Activated naive CD4-positive, alpha-beta T cell treated with anti-CD3 and anti-CD28 coated beads for 36 hours (primary cell): ENCODE measurements at places on chromosomes 6 and 20.

DNA sequence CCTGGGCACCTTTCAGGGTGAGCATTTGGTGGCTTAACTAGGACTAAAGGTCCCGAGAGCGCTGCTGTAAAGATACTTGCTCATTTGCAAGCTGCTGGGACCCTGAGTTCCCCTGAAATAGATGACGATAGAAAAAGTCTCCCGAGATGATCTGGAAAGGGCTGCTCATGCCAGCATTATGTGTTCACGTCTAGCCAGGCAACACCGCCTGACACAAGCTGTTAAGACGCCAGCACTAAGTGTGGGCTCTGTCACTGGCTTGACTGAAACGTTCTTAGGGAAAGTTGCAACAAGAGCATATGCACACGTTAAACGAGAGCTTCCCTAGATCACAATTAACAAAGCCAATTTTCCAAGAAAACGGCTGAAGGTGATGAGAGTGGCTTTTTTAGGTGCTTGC lies 113.7 kb downstream of the SLC23A2 start:
- no peak for DNase-seq

DNA sequence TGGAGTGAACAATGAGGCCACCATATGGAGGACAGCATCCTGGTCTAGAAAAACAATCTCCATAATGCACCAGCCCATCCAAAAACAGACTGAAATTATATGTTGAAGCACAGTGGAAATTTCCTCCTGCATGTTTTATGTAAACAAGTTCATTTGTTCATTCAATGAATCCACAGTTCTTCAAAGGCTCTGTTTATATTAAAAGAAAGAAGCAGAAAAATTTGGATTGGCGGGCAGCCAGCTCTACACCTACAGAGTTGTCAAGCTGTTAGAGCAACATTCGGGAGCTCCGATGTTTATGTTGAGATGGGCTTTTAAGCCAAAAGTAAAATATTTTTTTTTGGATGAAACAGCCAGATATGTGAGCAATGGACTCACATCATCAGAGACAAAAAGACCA lies 395.3 kb upstream of the SULF2 start:
- no peak for DNase-seq

- DNase-seq, result no peak
Measured at GRCh38 chr20:4951299-4951698, 50.0 kb downstream of the SLC23A2 start.

DNA sequence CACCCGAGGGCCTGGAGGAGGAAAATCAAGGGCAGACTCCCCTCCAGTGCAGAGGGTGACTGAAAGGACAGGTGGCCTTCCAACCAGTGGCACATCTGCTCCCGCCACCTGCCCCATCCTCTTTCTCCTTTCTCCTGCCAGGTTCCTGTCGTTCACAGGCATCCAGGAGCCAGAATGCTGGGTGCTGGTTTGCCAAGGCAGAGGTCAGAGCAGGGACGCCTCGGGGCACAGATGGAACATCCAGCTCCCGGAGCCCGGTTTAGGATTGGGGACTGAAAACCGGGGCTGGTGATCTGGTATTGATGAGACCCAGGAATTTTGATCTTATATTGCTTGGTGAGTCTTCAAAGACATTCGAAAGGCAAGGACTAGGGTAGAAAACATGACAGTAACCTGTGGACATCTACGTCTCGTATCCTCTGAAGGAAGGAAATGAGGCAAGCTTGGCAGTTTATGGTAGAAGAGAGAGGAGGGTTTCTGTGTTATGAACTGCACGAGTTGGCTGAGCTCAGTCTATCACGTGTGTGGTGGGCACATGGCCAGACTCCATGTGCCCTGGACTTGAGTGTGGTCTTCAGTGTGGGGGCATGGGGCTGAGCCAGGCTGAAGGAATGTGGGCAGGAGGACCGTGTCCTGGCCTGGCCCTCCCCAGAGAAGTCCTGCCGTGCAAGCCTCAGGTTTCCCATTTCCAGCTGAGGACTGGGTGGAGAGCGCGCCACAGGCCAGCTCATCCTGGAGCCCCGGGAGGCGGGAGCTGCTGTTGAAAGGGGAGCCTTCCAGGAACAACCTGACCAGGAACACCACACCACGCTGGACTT lies 74.2 kb downstream of the IRF4 start:
- DNase-seq, result no peak

GRCh38 chr6:159809149-159809548 lies 9.1 kb downstream of the PNLDC1 start:
- no peak for DNase-seq

DNA sequence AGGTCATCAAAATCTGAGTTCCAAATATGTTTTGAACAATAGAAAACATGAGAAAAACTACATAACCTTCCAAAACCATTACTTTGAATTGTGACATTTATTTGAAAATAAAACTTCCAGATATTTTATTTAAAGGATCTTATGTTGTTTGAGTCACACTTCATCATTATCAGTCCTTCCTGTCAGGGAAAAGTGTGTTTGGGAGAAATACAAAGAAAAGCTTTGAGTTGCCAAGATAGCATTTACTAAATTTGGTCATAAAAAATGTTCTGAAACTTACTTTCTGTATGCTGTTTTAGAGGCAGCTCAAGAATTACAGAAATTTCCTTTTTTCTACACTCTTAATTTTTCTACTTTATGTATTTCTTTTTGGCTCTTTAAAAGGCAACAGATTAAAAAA lies 208.2 kb upstream of the RIN2 start:
- DNase-seq, result no peak

GRCh38 chr20:62935204-62935967 lies 2.6 kb upstream of the GID8 start:
- no peak for DNase-seq

- DNase-seq, result no peak
Measured at GRCh38 chr6:168494726-168495125, 53.7 kb downstream of the SMOC2 start.

DNA sequence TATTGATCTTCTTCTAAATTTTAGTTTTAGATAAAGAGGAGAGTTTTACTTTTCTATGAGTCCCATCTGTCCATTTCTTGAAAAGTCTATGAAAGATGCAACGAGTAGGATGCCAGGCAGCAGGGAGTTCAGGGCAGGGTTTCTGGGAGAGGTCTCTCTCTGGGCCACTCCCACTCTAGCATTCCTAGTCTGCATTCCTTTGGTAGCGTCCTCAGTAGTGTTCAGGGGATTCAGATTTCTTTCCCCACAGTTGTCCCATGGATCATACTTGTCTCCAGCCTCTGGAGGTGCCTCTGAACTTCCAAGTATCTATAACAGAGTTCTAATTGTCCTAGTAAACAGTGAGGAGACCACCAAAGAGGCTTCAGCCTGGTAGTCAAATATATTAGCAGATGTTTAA lies 225.3 kb downstream of the RIMS1 start:
- DNase-seq, result no peak

GRCh38 chr20:22429175-22430153 lies 154.9 kb downstream of the FOXA2 start:
- DNase-seq, result no peak

DNA sequence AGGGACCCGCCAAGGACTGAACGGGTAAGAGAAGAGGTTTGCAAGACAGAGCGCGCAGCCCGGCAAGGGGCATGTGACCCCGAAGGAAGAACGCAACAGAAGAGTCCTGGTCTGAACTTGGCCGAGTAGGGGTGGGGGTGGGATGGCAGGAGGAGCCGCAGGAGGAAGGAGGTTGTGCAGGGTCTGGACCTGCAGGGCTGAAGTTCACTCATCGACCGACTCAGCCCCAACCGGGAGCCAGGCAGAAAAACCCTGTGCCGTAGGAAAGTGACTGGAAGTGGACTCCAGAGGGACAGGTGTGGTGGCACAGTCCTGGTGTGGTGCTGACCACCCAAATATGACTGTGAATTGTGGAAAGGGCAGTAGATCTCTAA lies 15.2 kb downstream of the ADISSP start:
- no peak for DNase-seq
